ENCODE measurements at places on chromosomes 3 and 15.

DNA sequence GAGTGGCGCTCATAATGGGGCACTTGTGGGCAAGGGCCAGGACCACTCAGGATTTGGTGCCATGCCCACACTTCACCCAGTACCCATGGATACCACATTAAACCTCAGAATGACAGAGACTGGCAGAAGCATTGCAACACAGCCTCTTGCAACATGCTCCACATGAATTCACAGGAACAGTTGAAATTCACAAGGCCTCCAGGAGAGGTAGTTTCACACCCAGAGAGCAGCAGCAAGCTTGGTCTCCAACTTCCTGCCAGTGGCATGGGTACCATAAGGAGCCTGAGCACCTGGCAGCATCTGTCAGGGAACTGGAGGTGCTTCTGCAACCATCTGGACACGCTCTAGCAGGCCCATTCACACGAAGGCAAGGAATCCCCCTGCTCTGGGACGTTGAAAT, 101.0 kb downstream of the OSBPL10 start:
- no peak for DNase-seq

- no peak for DNase-seq
These were observed 423.5 kb upstream of the ARPP21 start for GRCh38 chr3:35215525-35216500.

DNA sequence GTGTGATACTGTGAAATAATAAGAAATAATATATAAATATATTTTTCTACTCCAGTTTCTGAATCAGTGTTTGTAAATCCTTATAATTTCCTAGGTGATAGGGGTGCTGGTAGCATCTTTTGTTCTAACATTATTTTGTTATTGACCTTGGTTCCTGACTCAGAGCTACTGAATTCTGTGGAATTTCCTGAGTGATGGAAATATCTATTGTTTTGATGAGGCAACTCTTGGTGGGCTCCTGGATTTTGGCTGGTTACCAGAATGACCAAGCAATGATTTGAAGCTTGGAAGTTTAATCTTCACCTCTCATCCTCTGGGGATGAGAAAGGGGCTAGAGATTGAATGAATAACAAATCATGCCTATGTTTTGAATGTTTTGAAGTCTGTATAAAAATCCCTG, 377.3 kb downstream of the LPP start:
- no peak for DNase-seq

- DNase-seq, result no peak
These were observed 58.8 kb upstream of the ARL6 start for GRCh38 chr3:97705764-97706163.

- DNase-seq, result no peak
These were observed 146.9 kb downstream of the KCNH8 start for GRCh38 chr3:19295208-19295607.

GRCh38 chr3:53102601-53103147, 27.6 kb downstream of the RFT1 start:
- DNase-seq, result peak; percentile 20

- DNase-seq, result no peak
These were observed 51.6 kb upstream of the HEG1 start for GRCh38 chr3:125107363-125107762.
